ENCODE measurements at places on chromosomes 2 and 18.

- DNase-seq, result no peak
Measured at GRCh38 chr2:127356531-127356930, 31.2 kb downstream of the MAP3K2 start.

GRCh38 chr2:84881581-84882413 lies 913 bp upstream of the TRABD2A start:
- peak; percentile 74 for DNase-seq

DNA sequence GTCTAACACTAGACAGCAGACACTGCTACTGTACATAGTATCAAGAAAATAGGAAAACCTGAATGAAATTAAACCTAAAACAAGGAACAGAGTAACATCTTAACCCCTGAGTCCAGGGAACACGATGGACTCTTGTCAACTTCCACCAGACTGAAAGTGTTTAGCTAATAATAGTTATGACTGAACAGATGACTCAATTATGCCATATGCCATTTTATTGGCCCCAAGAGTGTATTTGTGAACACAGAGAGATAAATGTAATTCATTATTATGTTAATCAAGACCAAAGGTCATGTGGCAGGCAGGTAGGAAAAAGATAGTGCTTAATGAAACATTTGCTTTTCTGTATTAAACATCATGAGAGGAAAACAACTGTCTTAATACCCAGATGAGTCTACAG lies 58.0 kb downstream of the NYAP2 start:
- DNase-seq, result no peak

DNA sequence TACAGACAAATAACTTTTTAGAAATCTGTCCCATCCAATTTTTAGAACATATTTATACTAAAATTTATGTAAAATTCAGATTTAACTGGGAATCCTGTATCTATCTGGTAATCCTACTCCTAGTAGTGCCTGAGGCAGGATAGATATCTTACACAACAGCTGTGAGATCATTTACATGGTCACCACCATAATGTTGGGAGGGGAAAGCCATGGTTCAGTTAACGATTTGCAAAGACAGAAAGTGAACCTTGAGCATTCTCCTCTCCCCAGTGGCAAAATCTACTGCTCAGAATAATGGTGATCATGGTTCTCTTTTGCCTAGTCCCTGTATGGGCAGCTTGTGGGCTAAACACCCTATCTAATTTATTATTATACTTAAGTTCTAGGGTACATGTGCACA lies 7.7 kb upstream of the TMEM247 start:
- DNase-seq, result no peak

DNA sequence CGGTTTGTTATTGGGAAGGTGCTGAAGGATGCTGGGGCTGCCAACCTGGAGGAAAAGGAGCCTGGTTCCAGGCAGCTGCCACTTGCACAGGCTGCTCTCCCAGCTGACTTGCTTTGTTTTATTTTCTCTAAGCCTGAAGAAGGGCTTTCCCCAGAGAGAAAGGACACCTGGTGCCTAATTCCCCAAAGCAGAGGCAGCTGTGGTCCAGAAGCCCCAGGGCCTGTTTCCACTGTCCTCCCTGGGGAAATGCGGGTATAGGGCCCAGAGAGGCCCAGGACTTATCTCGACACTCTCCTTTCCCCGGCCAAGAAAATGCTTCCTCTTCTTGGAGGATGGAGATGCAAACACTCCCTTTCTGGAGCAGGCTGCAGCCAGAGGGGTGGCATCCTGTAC lies 30.1 kb downstream of the INO80C start:
- DNase-seq, result peak; percentile 87

GRCh38 chr18:76604108-76604934 lies 109.3 kb upstream of the ZNF516 start:
- DNase-seq, result no peak

- no peak for DNase-seq
Measured at GRCh38 chr2:204673877-204674276, 128.6 kb downstream of the PARD3B start.

DNA sequence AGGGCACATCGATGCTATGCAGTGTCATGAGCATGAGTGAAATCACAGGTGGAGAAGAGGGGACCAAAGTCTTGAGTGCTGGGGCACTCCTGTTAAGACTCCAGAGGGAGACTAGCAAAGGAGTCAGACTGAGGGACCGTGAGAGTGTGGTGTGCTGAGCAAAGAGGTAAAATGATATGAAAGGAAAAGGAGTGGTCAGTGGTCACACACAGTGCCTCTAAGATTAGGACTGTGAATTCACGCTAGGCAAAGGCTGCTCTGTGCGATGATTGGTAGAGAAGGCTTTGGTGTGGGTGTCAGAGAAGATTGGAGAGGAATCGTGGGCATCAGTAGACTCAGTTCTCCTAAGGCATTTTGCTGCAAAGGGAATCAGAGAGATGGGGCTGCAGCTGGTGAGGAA lies 12.8 kb downstream of the SOCS6 start:
- DNase-seq, result no peak

GRCh38 chr2:177432703-177433102 lies 40.1 kb downstream of the AGPS start:
- DNase-seq, result no peak
